ENCODE measurements at places on chromosomes 7 and 10.

DNA sequence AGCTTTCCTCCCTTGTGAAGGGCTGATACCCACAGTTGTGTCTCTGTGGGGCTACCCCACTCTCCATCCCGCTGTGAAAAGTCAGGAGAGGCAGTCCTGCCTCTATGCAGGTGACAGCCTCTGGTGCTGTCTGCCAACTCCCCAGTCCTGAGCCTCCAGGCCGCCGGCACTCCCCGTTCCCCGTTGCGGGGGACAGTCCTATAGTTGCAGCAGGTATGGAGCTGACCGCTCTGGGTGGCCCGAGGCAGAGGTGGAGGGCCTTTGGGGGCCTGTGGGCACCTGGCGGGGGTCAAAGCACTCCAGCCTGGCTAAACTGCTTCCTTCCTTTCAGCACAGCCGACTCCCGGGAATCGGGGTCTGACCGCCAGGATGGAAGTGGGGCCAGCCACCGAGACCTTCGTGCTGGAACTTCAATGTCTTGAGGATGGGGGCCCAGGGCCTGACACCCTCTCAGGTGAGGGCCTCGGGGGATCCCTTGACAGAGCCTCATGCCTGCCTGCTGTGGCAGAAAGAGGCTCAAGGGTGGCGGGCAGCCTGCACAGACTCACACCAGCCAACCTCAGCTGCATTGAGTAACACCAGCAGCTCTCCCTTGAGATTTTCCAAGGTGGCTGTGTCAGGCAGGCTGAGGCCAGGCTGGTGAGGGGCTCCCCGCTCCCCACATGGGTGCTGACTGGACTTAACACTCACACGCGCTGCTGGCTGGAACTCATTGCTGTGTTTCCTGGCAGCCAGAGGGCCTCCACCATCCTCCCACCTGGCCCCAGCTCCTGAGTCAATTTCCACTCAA, 1.6 kb downstream of the ZNF853 start:
- no peak for DNase-seq

DNA sequence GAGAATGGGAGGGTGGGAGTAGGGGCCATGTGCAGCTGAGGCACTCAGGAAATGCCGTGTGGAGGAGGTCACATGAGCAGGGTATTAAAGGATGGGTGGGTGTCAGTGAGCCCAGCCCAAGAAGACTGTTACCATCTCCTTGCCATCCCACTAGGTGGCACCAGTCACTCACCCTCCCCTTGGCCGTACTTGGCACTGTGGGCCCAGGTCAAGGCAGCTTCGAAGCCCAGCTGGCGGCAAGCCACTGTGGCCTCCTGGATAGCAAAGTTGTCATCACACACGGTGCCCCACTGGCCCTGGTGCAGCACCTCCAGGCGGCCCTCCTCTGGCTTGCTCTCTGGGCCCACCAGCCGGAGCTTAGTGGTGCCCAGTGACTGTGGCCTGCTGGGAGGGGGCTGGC, 5.4 kb downstream of the LOXL4 start:
- DNase-seq: no peak

DNA sequence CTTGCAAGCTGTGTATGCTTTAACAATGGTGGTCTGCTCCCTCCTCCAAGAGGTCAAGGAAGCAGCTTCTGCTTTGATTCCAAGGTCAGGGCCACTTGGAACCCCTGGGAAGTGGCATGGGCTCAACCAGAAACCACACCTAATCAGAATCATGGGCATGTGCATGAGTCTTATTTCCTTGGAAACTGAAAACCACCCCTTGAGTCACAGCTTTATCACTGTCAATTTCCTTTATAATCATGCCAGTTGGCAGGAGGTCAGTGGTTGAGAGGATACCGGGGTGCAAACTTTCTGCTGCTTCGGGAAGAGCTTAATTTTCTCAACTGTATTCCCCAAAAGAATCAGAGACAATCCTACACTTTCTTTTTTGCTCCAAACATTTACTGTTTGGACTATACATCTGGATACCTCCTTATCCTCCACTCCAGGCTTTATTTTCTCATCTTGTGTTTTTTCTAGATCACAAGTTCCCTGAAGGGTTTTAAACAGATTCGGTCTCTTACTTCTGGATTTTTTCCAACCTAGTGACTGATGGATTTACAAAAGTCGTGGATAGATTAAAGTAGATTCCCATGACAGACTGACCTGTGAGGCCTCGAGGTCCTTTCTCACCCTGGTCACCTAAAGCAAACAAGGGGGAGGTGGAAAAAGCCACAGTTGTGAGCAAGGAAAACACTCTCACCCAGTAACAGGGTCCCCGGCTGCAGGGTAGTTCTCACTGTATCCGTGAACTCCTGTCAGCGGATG, 36.0 kb downstream of the COL17A1 start:
- no peak for DNase-seq

GRCh38 chr7:69827558-69827957, 229.3 kb downstream of the AUTS2 start:
- no peak for DNase-seq

DNA sequence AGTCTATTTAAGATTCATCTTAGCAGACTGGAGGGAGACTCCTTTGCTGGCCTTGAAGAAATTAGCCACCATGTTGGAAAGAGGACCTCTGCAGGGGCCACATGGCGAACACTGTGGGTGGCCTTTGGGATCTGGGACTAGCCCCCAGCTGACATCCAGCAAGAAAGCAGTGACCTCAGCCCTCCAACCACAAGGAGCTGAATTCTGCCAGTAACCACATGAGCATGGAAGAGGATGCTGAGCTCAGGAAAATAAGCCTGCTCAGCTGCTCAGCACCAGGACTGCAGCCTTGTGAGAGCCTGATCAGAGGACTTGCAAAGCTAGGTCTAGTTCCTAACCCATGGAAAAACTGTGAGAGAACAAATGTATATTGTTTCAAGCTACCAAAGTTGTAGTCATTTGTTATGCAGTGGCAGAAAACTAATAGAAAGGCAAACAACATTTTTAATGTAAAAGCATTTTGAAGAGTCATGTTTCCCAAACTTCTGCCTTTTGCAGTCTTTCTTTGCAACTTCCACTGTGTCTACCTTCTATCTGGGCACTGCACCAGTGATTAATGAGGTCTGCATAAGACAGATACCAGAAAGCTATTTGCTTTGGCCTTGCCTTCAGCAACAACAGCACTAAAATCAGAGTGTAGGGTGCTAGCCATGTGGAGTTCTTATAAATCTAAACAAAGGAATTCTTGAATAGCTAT, 183.7 kb downstream of the FGFR2 start:
- DNase-seq: no peak

- no peak for DNase-seq
Observed at GRCh38 chr7:106038916-106039315, 73.2 kb downstream of the SYPL1 start.

DNA sequence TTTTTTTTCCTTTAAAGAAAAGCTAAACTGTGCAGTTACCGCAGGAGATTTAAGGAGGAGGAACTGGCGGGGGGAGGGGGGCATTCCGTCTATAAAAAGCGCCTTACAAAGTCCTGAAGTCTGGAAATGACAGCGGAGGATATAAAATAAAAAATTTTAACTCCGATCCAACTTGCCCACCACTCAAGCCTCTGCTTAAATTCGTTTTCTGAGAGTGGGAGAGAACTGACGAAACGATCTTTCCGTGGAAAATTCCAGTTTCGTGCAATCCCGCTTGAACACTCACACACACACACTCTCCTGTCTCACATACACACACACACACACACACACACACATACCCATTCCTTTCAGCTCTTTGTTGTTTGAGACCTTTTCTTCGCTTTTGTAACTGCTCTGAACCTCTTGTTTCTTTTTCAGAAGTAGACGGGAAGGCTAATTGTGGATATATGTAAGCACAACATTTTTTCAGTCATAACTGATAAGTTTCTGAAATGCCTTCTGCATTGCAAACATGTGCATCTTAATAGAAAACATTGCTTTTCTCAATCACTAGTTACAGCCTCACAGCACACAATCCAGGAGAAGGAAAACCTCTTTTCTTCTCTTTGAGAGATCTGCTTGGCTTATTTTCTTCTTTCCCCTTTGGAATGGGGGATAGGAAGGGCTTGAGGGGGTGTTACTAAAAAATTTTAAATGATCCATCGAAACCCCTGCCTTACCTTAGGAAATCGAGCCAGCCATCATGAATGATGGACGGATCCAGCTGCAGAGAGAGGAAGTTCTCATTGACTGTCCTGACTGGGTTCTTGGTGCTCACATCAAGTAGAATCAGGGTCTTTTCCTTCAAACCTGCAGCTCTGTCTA, 628 bp downstream of the HPSE2 start:
- DNase-seq: no peak

DNA sequence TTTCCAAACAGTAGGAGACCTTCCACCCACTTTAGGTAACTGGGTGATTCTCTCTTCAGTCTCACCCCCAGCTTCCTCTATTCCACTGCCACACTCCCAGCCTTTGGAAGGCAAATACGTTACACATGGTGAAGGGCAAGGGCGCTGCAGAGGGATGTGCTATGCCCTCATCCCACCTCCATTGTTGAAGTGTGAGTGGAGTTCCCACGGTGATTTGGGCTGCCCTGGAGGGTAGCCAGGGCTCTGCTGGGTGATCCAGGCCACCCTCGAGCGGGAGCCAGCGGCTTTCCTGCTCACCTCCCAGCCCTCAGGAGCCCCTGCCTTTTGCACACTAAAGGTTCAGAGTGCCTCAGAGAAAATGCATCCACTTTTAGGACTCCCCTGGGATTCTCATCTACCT, 181.1 kb downstream of the ZMYND11 start:
- DNase-seq: no peak

GRCh38 chr7:28800150-28800549, 158.0 kb downstream of the TRIL start:
- no peak for DNase-seq

DNA sequence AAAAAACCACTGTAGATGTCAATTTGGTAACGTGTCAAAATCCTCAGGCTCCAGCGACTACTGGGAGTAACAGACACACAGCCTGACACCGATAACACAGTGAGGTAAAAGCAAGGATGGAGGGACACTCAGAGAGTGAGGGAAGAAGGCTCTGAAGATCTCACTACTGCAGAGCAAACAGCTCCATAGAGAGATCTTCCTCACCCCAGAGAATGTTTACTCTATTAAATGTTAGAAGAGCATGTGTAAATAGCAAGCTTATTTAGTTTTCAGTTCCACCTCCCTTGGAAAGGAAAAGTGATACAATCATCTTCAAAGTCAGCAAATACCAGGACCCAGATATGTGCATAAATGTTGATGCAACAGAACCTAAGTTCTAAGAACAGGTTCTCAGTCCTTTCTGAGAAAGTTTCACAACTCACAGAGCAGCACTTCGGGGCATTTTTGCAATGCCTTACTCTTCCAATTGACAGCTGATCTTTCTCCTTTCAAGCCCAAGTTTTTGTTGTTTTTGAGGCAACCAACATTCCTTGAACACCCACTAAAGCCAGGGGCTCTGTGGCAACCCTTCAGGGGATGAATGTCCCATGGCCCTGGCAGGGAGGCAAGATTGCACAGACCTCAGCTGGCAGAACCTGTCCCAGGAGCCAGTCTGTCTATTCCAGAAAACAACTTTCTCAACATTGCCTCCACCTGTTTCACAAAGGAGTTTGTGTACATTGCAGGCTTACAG, 177.4 kb downstream of the SFMBT2 start:
- DNase-seq: no peak

GRCh38 chr7:41885078-41885477, 182.2 kb upstream of the INHBA start:
- DNase-seq: no peak

- DNase-seq: no peak
Observed at GRCh38 chr10:13956826-13957225, 370.1 kb downstream of the PRPF18 start.

DNA sequence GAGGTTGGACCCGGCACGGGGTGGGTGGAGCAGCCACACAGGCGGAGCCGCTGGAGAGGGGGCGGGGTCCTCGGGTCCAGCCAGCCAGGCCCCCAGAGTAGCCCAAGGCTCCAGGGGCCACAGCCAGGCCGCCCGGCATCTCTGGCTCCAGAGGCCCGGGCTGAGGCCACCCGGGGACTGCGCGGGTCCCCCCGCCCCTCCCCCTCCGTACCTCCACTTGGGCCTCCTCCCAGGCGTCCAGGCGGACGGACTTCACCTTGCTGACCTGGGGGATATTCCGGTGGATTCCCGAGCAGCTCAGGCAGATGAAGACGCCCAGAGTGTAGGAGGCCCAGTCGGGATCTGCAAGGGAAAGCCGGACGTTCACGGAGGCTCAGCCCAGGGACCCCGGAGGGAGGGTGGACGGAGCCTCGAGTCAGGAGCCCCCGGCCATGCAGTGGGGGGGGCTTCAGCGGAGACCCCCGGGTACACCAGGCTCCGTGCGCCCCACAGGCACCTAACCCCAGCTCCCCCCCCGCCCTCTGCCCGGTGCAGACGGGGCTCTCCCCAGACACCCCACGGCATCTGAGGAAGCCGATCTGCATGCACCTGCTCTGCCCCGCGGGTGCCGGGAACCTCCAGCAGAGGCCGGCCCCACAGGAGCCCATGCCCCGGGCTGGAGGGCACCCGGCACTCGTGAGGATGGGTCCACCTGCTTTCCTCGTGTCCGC, 19.2 kb downstream of the ADAP1 start:
- no peak for DNase-seq

DNA sequence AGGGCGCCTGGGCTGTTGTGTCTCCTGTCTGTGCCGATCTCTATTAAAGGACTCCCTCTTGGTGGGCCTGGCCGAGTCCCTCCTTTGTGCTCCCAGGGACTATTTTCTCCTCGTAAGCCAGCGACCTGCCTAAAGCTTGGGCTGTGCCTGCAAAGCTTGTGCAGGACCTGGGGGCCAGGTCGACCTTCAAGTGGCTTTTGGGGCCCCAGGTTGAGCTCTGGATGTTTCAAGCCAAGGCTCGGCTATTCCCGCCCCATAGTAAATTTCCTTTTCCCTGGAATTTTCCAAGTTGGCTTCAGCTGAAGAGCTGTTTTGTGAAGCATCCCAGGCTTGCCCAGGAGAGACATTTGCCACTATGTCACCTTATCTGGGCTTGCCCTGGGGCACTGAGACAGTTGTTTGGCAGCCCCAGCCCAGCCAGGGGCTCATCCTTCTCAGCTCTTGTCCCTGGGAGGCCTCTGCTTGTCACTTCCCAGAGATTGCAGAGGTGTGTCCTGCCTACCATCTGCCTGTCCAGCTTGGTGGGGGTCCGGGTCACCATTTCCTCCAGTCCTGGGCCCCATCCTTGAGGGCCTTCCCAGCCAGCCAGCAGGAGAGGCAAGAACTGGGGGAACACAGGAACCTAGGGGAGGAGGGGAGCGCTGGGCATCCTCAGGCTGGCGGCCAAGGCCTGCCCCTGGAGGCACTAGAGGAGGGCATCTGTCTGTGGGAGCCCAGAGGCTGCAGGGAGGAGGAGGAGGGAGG, 20.2 kb downstream of the ZMIZ2 start:
- no peak for DNase-seq

GRCh38 chr10:124484661-124485060, 23.0 kb downstream of the LHPP start:
- no peak for DNase-seq

DNA sequence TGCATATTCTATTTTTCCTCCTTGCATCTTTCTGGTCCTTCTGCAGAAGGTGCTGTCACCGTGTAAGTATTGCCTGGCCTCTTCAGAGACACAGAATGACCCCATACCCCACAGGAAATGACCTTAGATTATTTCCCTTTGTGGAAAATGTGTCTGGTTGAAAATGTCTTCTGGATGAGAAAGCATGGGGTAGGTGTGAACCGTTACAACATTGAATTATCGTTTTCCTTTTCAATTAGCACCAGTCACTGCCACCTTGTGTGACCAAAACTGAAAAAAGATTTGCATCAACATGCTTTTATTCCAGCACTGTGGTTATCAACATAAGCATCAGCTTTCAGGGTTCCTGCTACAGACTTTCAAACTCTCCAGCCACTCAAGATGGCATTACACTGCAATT, 58.0 kb upstream of the CELF2 start:
- peak; percentile 13 for DNase-seq

- DNase-seq: no peak
Observed at GRCh38 chr7:69398986-69399385, 199.3 kb upstream of the AUTS2 start.

GRCh38 chr10:6170638-6171037, 32.1 kb upstream of the PFKFB3 start:
- DNase-seq: no peak
